ENCODE measurements at places on chromosomes 3 and 15.
A peak's percentile ranks its signal among the peaks of the same experiment; 100 is the strongest.

DNA sequence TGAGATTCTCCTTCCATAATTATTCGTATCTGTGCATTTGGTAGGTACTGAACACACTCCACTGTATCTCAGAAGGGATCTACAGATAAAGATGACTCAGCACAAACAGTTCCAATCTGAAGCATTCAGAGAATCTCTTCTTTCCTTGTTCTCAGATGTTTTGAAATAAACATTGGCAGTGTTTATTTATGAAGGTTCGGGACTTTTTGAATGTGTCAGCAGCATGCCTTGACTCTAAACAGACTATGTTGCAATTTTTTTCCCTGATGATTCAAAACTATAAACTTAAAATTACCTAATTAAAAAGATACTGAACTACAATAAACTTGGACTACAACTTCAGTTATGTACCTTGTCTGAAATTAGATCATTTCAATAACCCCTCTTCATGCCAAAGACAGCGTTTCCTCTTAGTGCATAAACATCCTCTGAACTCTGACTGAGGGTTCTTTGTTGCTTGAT, 612.9 kb upstream of the TBL1XR1 start:
- DNase-seq: no peak

GRCh38 chr3:187565701-187566100, 104.5 kb downstream of the SST start:
- no peak for DNase-seq

DNA sequence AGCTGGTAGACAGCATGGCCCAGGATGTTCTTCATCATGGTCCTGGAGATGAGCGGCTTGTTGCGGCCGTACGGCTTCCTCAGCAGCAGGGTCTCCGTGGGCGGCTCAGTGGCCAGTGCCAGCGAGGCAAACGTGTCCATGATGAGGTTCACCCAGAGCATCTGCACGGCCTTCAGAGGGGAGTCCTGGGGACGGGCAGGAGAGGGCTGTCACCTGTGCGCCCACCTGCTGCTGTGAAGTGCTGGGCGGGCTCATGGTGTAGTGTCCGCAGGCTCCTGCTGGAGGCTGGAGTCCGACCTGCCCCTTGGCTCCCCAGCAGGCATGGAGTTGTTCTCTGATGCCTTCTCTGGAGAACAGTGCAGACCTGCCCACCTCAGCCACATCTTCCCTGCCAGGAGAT, 21.9 kb upstream of the SEC13 start:
- DNase-seq: no peak

DNA sequence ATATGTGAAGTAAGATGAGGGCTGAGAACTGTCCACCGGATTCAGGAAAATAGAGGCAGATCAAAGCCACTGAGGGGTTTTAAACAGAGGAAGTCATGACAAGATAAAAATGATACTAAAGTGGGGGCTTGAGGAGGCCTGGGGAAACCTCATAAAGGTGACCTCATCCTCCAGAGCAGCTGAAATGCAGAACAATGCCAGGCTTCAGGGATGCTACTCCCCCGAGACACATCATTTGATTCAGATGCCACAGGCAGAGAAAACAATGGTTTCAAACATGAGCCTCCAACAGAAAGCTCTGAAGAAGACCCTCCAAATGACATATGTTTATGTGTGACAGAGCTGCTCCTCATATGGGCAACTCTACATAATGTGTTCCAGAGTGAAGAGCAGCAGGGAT, 6.4 kb downstream of the CFAP20DC start:
- DNase-seq: no peak

- no peak for DNase-seq
These were observed 257.9 kb downstream of the NTRK3 start for GRCh38 chr15:87998630-87999029.

DNA sequence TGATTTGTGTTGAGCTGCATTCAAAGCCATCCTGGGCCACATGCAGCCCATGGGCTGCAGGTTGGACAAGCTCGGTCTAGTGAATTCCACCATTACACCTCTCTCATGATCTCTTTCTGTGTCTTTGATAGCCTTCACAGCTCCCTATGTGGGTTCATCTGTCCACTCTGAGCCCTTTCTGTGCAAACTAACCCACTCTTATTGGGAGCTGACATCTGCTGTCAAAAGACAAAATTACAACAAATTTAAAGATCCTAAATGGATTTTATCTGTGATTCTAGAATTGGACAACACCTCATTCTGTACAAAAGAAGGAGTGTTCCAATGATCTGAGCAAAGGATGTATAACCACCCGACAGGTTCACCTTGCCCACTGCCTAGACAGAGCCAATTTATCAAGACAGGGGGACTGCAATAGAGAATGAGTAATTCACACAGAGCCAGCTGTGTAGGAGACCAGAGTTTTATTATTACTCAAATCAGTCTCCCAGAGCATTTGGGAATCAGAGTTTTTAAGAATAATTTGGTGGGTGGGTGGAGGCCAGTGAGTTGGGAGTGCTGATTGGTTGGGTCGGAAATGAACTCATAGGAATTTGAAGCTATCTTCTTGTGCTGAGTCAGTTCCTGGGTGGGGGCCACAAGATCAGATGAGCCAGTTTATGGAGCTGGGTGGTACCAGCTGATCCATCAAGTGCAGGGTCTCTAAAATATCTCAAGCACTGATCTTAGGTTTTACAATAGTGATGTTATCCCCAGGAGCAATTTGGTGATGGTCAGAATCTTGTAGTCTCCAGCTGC, 2.6 kb upstream of the XYLB start:
- no peak for DNase-seq

DNA sequence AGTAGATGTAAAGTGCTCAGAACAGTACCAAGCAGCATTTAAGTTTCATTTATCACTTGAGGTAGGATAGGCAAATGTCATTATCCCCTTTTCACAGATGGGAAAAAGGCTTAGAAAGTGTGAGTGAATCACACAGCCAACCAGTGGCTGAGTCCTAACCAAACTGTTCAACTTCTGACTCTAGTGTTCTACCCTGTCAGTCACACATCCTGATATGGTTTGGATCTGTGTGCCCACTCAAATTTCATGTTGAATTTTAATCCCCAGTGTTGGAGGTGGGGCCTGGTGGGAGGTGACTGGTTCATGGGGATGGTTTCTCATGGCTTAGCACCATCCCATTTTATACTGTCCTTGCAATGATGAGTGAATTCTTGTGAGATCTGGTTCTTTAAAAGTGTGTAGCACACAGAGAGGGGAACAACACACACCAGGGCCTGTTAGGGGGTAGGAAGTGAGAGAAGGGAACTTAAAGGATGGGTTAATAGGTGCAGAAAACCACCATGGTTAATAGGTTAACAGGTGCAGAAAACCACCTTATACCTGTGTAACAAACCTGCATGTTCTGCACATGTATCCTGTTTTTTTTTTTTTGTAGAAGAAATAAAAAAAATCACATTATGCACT, 304.7 kb downstream of the SUCLG2 start:
- DNase-seq: peak; percentile 64

DNA sequence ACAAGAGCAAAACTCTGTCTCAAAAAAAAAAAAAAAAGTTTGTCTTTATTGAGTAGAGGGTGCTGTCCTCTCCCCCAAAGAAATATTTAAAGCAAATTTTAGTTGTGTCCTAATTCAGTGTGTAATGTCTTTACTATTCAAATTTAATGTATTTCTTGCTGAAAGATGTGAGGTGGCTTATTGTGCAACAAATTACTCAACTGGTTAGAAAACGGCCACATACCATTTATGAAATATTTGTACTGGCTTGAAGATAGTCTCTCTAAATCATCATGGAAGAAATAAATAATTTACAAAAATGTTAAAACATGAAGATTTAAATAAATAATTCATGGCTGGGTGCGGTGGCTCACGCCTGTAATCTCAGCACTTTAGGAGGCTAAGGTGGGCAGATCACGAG, 63.0 kb downstream of the SLTM start:
- no peak for DNase-seq

DNA sequence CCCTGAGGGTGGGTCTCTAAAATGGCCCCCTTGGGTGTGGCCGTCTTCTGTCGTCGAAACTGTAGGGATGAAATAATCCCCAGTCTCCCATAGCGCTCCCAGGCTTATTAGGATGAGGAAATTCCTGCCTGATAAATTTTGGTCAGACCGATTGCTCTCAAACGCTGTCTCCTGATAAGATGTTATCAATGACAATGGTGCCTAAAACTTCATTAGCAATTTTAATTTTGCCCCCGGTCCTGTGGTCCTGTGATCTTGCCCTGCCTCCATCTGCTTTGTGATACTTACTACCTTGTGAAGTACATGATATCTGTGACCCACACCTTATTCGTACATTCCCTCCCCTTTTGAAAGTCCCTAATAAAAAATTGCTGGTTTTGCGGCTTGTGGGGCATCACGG, 5.1 kb upstream of the RAB7A start:
- no peak for DNase-seq

DNA sequence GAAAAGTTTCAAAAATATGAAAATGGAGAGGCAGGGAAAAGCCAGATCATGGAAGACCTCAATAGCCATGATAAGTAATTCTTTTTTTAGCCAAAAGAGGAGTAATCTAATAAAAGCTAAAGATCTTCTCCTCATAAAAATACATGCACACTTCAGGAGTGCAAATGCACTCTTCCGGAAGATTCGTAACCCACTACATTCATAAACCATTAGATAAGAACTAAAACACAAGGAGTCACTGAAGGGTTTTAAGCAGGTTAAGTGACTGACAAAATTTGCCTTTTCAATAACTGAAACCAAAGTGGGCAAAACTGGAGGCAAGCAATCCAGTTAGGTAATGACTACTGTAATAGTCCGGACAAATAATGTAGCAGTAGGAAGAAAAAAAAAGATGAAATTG, 46.0 kb downstream of the UBE3A start:
- no peak for DNase-seq

DNA sequence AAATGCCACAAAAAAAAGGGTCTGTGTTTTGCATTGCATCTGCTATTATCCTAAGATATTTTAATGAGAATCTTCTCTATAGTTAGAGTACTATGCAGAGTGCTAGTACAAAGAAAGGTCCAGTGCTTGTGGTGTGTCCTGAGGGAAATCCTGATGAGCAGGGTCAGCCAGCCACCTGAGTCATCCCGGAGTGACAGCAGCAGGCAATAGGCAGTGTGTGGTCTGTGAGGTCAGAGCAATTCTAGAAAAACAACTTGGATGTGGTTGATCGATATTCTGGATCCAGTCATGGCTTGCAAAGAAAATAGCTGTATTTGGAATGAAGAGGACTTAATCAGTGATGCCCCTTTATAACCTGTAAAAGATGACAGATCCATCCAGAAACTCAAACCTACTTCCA, 119.2 kb downstream of the CTNNB1 start:
- no peak for DNase-seq

GRCh38 chr3:23611737-23612295, 193.9 kb upstream of the UBE2E1 start:
- DNase-seq: no peak

GRCh38 chr15:89332446-89332845, 2.2 kb downstream of the POLG start:
- no peak for DNase-seq

DNA sequence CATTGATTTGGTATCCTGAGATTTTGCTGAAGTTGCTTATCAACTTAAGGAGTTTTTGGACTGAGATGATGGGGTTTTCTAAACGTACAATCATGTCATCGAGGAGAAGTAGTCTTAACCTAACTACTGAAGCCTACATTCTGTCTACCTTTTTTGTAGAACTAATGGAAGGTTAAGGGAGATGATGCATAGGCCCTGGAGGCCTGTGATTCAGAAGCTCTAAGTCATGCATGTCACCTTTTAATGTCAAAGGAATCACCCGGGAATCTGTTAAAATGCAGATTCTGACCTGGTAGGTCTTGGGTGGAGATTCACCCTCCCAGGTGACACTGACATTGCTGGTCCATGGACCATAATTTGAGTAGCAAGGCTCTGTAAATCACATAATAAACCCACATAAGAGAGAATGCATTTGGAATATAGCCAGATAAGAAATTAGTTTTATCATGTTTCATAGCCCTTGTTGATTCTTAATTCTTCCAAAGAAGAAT, 64.9 kb downstream of the GHSR start:
- DNase-seq: no peak
